ENCODE measurements at places on chromosomes 3 and 15. TPM values are rescaled to one million over a fixed set of nuclear protein-coding genes. Genes with fewer than 3 reads are reported as not detected.

GRCh38 chr15:59522988-59523461 is 85.0 kb downstream of the FAM81A start:
- H3K27ac ChIP-seq = no peak overlapping the region
- DNase-seq = no peak
- no peaks in the 10 kb centered on the region for H3K36me3 ChIP-seq
- no peak overlapping the region for H3K4me3 ChIP-seq
- no peaks in the 10 kb centered on the region for H3K27me3 ChIP-seq
- peaks cover 6% of the 10 kb centered on the region for H3K4me1 ChIP-seq

DNA sequence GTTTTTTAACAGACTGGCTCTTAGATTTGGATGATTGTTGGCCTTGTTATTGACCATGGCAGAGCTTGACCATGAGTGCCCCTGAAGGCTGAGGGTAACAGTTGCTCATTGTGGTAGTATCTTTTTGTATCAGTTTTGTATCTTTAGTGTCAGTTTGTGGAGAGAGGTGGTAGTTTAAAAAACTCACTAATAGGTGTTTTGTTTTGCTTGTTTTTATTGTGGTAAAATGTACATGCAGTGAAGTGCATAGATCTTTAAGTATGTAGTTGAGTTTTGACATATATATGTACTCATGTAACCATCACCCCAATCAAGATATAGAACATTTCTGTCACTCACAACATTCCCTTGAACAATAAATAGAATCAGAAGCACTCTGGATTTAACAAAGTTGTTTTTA is 9.8 kb downstream of the GMPS start:
- H3K27me3 ChIP-seq = no peaks in the 10 kb centered on the region
- no peak for DNase-seq
- peaks cover 32% of the 10 kb centered on the region for H3K4me1 ChIP-seq

DNA sequence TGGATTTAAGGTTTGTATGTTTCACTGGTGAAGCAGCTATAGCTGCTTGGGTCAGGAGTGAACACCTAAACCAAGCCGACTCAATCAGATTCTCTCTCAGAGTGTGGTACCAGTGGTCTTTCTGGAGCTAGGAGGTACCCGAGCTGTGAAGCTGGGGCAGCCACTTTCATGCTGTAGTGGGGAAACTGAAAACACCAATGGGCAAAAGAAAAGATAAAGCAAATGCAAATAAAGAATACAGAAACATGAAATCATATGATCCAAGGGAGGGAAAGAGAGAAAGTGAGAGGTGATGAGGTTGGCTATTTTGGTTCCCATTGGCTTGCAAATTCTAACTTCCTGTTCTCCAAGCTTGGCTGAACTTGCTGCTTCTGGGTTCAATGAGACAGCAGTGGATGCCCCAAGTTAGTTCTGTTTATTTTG is 212.3 kb upstream of the CFAP20DC start:
- H3K27ac ChIP-seq = no peak overlapping the region
- H3K27me3 ChIP-seq = no peaks in the 10 kb centered on the region
- no peak overlapping the region for H3K4me3 ChIP-seq
- no peaks in the 10 kb centered on the region for H3K36me3 ChIP-seq
- DNase-seq = no peak
- no peaks in the 10 kb centered on the region for H3K4me1 ChIP-seq

GRCh38 chr3:11514191-11514821 is 129.4 kb downstream of the VGLL4 start:
- no peaks in the 10 kb centered on the region for H3K27me3 ChIP-seq
- no peak for DNase-seq
- H3K36me3 ChIP-seq = peaks cover 10% of the 10 kb centered on the region
- peak overlapping the region; percentile 13 for H3K27ac ChIP-seq
- H3K4me3 ChIP-seq = peak overlapping the region; percentile 14

GRCh38 chr3:59873576-59874230 is 823.9 kb upstream of the CFAP20DC start:
- H3K4me3 ChIP-seq = no peak overlapping the region
- no peak for DNase-seq
- H3K4me1 ChIP-seq = peaks cover 26% of the 10 kb centered on the region

GRCh38 chr15:70653426-70653825 is 109.9 kb downstream of the UACA start:
- H3K4me1 ChIP-seq = peaks cover 5% of the 10 kb centered on the region
- H3K4me3 ChIP-seq = no peak overlapping the region
- H3K27ac ChIP-seq = no peak overlapping the region
- H3K27me3 ChIP-seq = no peaks in the 10 kb centered on the region
- peaks cover 8% of the 10 kb centered on the region for H3K36me3 ChIP-seq

DNA sequence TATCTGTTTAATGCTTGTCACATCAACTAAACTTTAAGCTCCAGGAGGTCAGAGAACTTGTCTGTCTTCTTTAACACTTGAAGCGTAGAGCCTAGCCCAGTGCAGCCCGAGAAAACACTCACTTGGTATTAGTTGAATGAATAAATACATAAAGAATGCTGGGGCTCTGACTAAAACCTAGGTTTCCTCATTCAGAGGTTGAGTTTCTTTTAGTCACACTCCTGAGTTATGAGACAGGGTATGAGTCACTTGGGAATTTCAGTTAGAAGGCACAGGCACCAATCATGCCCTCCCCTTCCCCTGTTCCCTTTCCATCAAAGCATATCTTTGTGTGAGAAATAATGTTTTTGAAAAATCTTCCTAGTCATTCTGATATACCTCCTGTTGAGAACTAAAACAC is 589.8 kb upstream of the DPPA4 start:
- no peaks in the 10 kb centered on the region for H3K36me3 ChIP-seq
- no peak overlapping the region for H3K27ac ChIP-seq
- no peak for DNase-seq
- H3K4me1 ChIP-seq = peaks cover 30% of the 10 kb centered on the region
- no peak overlapping the region for H3K4me3 ChIP-seq
- no peaks in the 10 kb centered on the region for H3K27me3 ChIP-seq

- no peak overlapping the region for H3K4me3 ChIP-seq
- H3K27me3 ChIP-seq = peaks cover 23% of the 10 kb centered on the region
- no peaks in the 10 kb centered on the region for H3K36me3 ChIP-seq
- no peaks in the 10 kb centered on the region for H3K4me1 ChIP-seq
- no peak overlapping the region for H3K27ac ChIP-seq
Observed at GRCh38 chr15:58040150-58040549, 25.4 kb downstream of the ALDH1A2 start.

DNA sequence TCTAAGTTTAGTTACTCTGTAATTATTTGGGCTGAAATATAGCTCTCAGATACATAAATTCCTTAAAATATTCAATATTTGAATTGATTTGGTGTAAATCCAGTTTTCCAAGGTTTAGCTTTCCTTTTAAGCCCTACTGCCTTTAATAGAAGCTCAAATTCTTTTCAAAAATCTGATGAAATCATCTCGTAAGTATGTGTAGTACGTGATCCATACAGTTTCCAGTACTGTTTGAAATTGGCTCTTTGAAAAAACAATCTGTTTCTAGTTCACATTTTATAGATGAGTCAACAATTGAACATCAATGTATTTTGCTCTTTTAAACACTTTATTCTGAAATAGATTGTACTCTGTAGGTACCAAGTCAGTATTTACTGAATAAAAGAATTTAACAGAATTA is 84.2 kb downstream of the LRRC49 start:
- H3K4me1 ChIP-seq = no peaks in the 10 kb centered on the region
- peaks cover 5% of the 10 kb centered on the region for H3K36me3 ChIP-seq
- H3K4me3 ChIP-seq = no peak overlapping the region

DNA sequence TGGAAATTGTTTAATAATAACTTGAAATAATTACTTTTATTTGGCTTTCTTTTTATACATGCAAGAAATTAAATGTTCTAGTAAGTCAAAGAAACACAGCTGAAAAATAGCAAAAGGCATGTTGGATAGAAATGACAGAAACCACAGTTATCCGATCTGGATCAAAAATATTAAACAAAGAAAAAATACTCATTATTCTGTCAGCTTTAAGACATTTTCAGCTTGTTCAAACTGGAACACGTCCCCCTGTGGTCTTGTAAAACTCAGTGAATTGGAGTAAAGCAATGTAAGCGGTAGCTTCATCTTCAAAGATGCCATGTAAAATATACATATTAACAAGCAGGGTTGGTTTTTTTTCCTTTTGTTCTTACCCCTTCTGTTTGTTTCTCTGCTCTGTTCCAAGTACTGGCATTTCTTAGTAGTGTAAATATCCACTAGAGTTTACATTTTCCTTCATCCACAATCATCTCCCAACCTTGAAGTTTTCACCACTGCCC is 223.4 kb downstream of the IGSF11 start:
- no peak overlapping the region for H3K4me3 ChIP-seq
- H3K27me3 ChIP-seq = no peaks in the 10 kb centered on the region
- no peaks in the 10 kb centered on the region for H3K36me3 ChIP-seq
- peaks cover 7% of the 10 kb centered on the region for H3K4me1 ChIP-seq
- no peak for DNase-seq

GRCh38 chr3:99952306-99952705 is 134.6 kb downstream of the CMSS1 start:
- H3K36me3 ChIP-seq = no peaks in the 10 kb centered on the region
- H3K4me1 ChIP-seq = peaks cover 18% of the 10 kb centered on the region
- no peaks in the 10 kb centered on the region for H3K27me3 ChIP-seq
- H3K4me3 ChIP-seq = no peak overlapping the region

DNA sequence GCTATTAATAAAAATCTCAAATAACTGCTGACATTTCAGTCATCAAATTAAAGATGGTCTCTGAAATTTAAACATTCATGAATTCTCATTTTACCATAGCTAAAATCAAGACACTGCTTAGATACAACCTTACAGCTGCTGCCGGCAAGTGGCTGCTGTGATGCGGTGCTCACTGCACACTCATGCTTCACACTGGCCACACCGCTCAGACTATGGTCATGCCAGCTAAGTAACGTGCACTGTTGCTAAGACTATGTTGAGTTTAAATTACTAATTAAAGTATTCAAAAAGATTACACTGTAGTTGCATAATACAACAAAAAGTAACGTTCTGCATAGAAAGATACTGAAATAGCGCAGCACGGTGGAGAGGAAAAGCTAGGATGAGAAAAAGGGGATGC is 12.1 kb downstream of the ATP13A3 start:
- DNase-seq = no peak
- H3K4me3 ChIP-seq = no peak overlapping the region
- no peak overlapping the region for H3K27ac ChIP-seq
- no peaks in the 10 kb centered on the region for H3K36me3 ChIP-seq
- H3K4me1 ChIP-seq = peaks cover 23% of the 10 kb centered on the region

- H3K4me1 ChIP-seq = no peaks in the 10 kb centered on the region
- H3K27ac ChIP-seq = peak overlapping the region; percentile 71
- H3K4me3 ChIP-seq = no peak overlapping the region
Observed at GRCh38 chr15:57923750-57924149, 141.8 kb downstream of the ALDH1A2 start.

DNA sequence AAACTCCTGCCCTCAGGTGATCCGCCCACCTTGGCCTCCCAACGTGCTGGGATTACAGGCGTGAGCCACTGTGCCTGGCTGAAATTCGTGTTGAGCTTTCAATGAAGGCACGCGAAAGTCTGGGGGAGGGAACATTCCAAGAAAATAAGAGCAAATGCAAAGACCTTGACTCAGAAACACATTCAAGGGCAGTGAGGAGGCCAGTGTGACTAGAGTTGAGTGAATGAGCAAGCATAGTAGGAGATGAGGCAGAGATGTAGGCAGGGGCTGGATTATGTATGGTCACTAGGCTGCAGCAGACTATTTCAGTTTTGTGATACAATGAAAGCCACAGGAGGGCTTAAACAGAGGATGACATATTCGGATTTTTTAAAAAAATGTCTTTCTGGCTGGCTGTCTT is 67.0 kb downstream of the SCN11A start:
- H3K4me3 ChIP-seq = no peak overlapping the region
- no peak for DNase-seq
- no peaks in the 10 kb centered on the region for H3K4me1 ChIP-seq
- H3K36me3 ChIP-seq = no peaks in the 10 kb centered on the region
- H3K27ac ChIP-seq = no peak overlapping the region

- H3K27ac ChIP-seq = peak within 1 kb of the TSS; percentile 98
- peaks cover 3% of the 10 kb centered on the region for H3K27me3 ChIP-seq
- H3K4me3 ChIP-seq = peak within 1 kb of the TSS; percentile 93
- peaks cover 15% of the 10 kb centered on the region for H3K36me3 ChIP-seq
- peaks cover 46% of the 10 kb centered on the region for H3K4me1 ChIP-seq
Observed at GRCh38 chr3:181711325-181712135, at the start of gene SOX2. Gene SOX2 (plus strand): TSS chr3:181711925. CDS start chr3:181712361, 436 bp downstream.

DNA sequence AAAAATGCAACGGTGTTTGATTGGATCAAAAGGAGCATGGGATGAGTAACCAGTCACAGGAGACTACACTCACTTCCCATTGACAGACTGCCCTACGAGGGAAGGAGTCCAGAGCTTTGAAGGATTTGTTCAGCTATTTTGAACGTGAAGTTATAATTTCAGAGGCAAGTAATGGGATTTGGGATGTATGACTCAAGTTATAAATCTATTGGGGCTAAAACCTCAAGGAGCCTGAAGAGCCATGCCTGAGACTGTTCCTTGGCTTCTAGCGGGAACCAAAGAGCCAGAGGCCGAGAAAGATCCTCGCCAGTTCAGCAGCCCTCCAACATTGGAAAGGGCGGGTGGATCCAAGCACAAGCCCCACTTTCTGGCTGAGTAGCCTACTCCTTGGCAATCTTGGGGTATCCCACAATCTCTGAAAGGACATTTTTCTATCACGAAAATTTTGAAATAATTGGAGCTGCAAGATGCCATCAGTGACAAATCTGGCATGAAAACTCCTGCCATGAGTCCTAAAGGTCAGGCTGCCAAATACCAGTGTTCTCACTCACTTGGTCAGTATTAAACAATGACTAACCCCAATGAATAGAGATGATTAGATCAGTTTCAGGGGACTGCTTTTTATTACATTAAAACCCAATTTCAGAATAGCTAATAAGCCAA is 48.6 kb upstream of the SLCO2A1 start:
- no peak overlapping the region for H3K27ac ChIP-seq
- H3K27me3 ChIP-seq = no peaks in the 10 kb centered on the region
- no peak for DNase-seq
- H3K4me3 ChIP-seq = no peak overlapping the region
- H3K36me3 ChIP-seq = peaks cover 10% of the 10 kb centered on the region

- H3K36me3 ChIP-seq = no peaks in the 10 kb centered on the region
- DNase-seq = no peak
- H3K27ac ChIP-seq = no peak overlapping the region
Observed at GRCh38 chr3:98010194-98010882, 24.8 kb downstream of the GABRR3 start.

DNA sequence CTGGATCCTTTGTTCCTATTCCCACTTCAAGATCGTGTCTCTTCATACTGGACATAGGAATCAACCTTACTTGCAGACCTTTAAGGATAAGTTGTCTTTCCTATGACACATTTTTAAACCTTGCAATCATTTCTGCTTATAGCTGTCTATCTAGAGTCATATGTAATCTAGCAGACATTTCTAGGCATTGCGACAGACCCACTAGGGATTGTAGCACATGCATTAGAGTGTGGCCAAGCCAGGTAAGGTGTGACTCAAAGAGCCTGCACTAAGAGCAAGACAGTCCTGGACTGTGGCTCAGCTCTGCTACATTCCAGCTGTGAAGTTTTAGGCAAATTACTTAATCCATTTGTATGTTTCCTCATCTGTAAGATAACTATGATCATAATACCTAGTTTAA is 38.8 kb upstream of the BFSP2 start:
- peaks cover 7% of the 10 kb centered on the region for H3K4me1 ChIP-seq
- DNase-seq = no peak
- no peak overlapping the region for H3K27ac ChIP-seq
- H3K4me3 ChIP-seq = no peak overlapping the region
- H3K27me3 ChIP-seq = no peaks in the 10 kb centered on the region

Gene ZNF654
- total RNA-seq = 8.6 TPM

Gene KNG1
- not detected for total RNA-seq

Gene PLD1
- 0.89 TPM for total RNA-seq

Gene LTF
- not detected for total RNA-seq

Gene RARB
- 1.9 TPM for total RNA-seq

Gene RLBP1
- 6.3 TPM for total RNA-seq

Gene FOXL2
- 0.09 TPM for total RNA-seq

Gene RGMA
- total RNA-seq = 205 TPM

Gene FETUB
- total RNA-seq = not detected

Gene ANKRD34C
- total RNA-seq = not detected

Gene AADACL2
- not detected for total RNA-seq

Gene GDPGP1
- total RNA-seq = 7.0 TPM
